Thoracic aorta (tissue), 2 donors: ENCODE measurements at places on chromosomes 2 and 18. TPM values are rescaled to one million over a fixed set of nuclear protein-coding genes. Genes with fewer than 3 reads are reported as not detected.

TMEM237 gene
- total RNA-seq = 45.6 TPM

DNA sequence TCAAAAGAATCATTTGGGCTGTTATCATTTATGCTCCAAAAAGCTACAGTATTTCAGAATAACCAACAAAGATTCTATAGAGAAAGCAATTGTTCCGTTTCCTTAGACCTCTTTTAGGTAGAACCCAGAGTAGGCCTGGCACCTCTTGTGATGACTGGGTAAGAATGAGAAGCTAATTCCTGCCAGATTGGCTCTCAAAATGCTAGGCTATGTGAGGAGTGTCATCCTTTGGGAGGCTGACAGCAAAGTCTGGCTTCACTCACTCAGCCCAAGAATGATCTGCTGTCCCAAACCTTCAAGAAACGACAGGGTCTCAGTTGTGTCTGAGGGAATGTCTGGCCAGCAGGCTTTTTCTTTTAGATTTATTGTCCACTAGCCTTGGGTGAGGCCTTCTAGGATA, 4.5 kb downstream of the CERS6 start:
- no peak for DNase-seq

CROCC2 gene
- total RNA-seq = not detected

CNGA3 gene
- not detected for total RNA-seq

TMEM131 gene
- total RNA-seq = 52.0 TPM

TANC1 gene
- 70.1 TPM for total RNA-seq

GRHL1 gene
- total RNA-seq = 9.5 TPM
